ENCODE measurements at places on chromosomes 11 and 22.

GRCh38 chr11:15159085-15159484 lies 44.4 kb downstream of the INSC start:
- no peaks in the 10 kb centered on the region for H3K36me3 ChIP-seq
- H3K27me3 ChIP-seq = peaks cover 15% of the 10 kb centered on the region
- no peaks in the 10 kb centered on the region for H3K4me1 ChIP-seq
- no peak overlapping the region for H3K4me3 ChIP-seq

GRCh38 chr22:43293655-43294392 lies 49.3 kb downstream of the SCUBE1 start:
- peaks cover 8% of the 10 kb centered on the region for H3K4me1 ChIP-seq
- no peak overlapping the region for H3K27ac ChIP-seq
- no peaks in the 10 kb centered on the region for H3K27me3 ChIP-seq
- H3K4me3 ChIP-seq = no peak overlapping the region

- no peak overlapping the region for H3K4me3 ChIP-seq
- DNase-seq = no peak
- H3K27ac ChIP-seq = no peak overlapping the region
- H3K4me1 ChIP-seq = no peaks in the 10 kb centered on the region
- H3K36me3 ChIP-seq = no peaks in the 10 kb centered on the region
Observed at GRCh38 chr22:19187716-19188563, 9.4 kb upstream of the SLC25A1 start.

GRCh38 chr11:113234888-113235287 lies 79.5 kb upstream of the TTC12 start:
- no peaks in the 10 kb centered on the region for H3K36me3 ChIP-seq
- no peak overlapping the region for H3K27ac ChIP-seq
- H3K27me3 ChIP-seq = peaks cover 7% of the 10 kb centered on the region
- H3K4me3 ChIP-seq = no peak overlapping the region
- DNase-seq = no peak

GRCh38 chr22:33883961-33884808 lies 36.1 kb downstream of the LARGE1 start:
- no peak overlapping the region for H3K4me3 ChIP-seq
- no peak overlapping the region for H3K27ac ChIP-seq
- no peak for DNase-seq
- no peaks in the 10 kb centered on the region for H3K36me3 ChIP-seq
- H3K27me3 ChIP-seq = no peaks in the 10 kb centered on the region
- H3K4me1 ChIP-seq = no peaks in the 10 kb centered on the region

- H3K4me1 ChIP-seq = no peaks in the 10 kb centered on the region
- no peaks in the 10 kb centered on the region for H3K27me3 ChIP-seq
- no peaks in the 10 kb centered on the region for H3K36me3 ChIP-seq
Observed at GRCh38 chr11:27402450-27402849, 39.4 kb upstream of the CCDC34 start.

GRCh38 chr11:45607995-45608394 lies 57.4 kb downstream of the CHST1 start:
- no peaks in the 10 kb centered on the region for H3K36me3 ChIP-seq
- H3K27ac ChIP-seq = no peak overlapping the region
- peaks cover 23% of the 10 kb centered on the region for H3K27me3 ChIP-seq

- H3K4me3 ChIP-seq = no peak overlapping the region
- DNase-seq = no peak
- no peak overlapping the region for H3K27ac ChIP-seq
- H3K4me1 ChIP-seq = peaks cover 4% of the 10 kb centered on the region
- no peaks in the 10 kb centered on the region for H3K36me3 ChIP-seq
Observed at GRCh38 chr11:77130763-77131513, 2.9 kb downstream of the MYO7A start.

- no peak overlapping the region for H3K27ac ChIP-seq
- peaks cover 55% of the 10 kb centered on the region for H3K4me1 ChIP-seq
- DNase-seq = no peak
- no peak overlapping the region for H3K4me3 ChIP-seq
- H3K27me3 ChIP-seq = no peaks in the 10 kb centered on the region
- peaks cover 30% of the 10 kb centered on the region for H3K36me3 ChIP-seq
Observed at GRCh38 chr22:40224702-40225101, 47.0 kb downstream of the TNRC6B start.

Data from activated CD4-positive, alpha-beta T cell treated with anti-CD3 and anti-CD28 coated beads, Interleukin-2, amount 10 ng/mL, durations not matched to agents 7 days and 5 days (primary cell).